ENCODE measurements at places on chromosomes 4 and X. TPM values are rescaled to one million over a fixed set of nuclear protein-coding genes. Genes with fewer than 3 reads are reported as not detected.

CT45A3 gene
- polyA plus RNA-seq = not detected

FOXO4 gene
- polyA plus RNA-seq = not detected

VCX3A gene
- not detected for polyA plus RNA-seq

NOCT gene
- 1.8 TPM for polyA plus RNA-seq

AFM gene
- polyA plus RNA-seq = not detected

VCX gene
- not detected for polyA plus RNA-seq

SH2D1A gene
- not detected for polyA plus RNA-seq

PIGA gene
- polyA plus RNA-seq = 3.8 TPM

MGAT4D gene
- polyA plus RNA-seq = not detected

GAGE2A gene
- polyA plus RNA-seq = not detected

LAMTOR3 gene
- polyA plus RNA-seq = 212 TPM

IL15 gene
- 0.22 TPM for polyA plus RNA-seq

SCML2 gene
- 2.6 TPM for polyA plus RNA-seq

PRSS12 gene
- 0.55 TPM for polyA plus RNA-seq

GAGE12H gene
- not detected for polyA plus RNA-seq

ZFP92 gene
- 0.17 TPM for polyA plus RNA-seq

HSFX2 gene
- polyA plus RNA-seq = not detected

AREG gene
- polyA plus RNA-seq = 1.8 TPM

UCP1 gene
- polyA plus RNA-seq = not detected

RBM46 gene
- not detected for polyA plus RNA-seq

BEX2 gene
- 432 TPM for polyA plus RNA-seq
